Stimulated activated CD8-positive, alpha-beta memory T cell treated with anti-CD3 and anti-CD28 coated beads, Interleukin-7, amount 100 ng/mL, for 1 hour (primary cell): ENCODE measurements at places on chromosomes 5 and 9.

- no peak for DNase-seq
Observed at GRCh38 chr5:143898381-143898780, 86.4 kb downstream of the HMHB1 start.

DNA sequence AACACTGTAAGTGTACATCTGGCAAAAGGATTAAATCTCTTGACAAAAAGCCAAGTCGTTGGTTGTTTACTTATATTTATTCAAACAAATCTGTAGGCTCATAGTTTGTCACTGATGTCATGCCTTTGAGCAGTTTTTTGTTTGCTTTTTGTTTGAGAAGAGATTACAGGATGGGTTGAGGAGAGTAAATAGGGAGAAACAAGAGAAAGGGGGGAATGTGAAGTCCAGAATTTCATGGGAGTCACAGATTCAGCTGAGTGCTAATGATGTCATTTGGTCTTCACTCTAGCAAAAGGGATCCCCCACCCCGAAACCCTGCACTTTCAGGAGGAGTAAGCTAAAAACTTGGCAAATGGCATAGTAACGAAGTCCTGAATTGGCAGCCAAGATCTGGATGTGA lies 337.4 kb downstream of the GLIS3 start:
- DNase-seq, result no peak

- DNase-seq, result no peak
Observed at GRCh38 chr9:91246846-91247245, 114.9 kb downstream of the AUH start.

GRCh38 chr9:5557606-5558587 lies 47.6 kb downstream of the PDCD1LG2 start:
- DNase-seq, result peak; percentile 13
